Thymus (tissue), 14 donors: ENCODE measurements at places on chromosomes 5 and 9. TPM values are rescaled to one million over a fixed set of nuclear protein-coding genes. Genes with fewer than 3 reads are reported as not detected.

DNAH5 gene
- polyA plus RNA-seq, result 0.25 TPM

QRFP gene
- polyA plus RNA-seq, result 0.21 TPM

DNA sequence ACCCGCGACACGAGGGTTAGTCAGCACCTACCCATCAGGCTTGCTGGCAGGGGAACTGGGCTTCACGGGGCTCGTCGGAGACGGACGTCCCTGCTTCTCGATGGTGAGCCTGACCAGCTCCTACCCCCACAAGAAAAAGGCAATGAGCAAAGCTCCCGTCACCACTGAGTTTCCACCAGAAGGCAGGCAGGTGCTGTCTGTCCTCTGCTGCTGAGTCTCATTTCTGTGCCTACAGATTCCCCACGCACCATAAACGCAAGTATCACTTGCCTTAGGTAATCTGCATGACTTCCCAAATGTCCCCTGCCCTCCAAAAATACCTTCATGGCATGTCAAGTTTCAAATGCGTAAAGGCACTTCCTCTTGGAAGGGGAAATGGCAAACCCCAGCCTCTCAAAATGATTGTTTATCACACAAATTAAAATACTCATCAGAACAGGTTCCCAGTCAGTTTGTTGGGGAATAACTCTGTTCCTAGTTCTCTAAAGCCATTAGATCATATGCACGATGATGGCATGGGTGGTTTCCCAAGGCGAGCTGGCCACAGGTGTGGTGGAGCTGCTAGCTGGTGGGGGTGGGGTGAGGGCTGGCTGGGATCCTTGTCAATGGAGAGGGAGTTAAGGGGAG lies 85.0 kb downstream of the PRRT1B start:
- DNase-seq, result no peak

DNA sequence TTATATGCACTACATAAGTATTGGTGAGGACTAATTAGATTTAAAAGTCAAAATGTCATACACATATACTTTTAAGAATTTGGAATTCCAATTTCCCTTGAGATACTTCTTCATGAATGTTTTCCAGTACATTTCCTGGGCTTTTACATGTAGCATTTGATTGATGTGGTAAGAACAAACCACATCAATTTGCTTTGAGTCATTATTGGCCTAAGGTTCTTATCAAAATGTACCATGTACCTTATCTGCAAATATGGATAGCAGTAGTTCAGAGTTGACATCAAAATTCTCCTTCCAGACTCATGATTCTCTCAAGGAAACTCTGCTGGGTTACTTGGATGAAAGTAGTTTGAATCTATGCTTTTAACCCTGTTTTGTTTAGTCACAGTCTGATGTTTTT lies 2.5 kb downstream of the CAST start:
- DNase-seq, result no peak

DNA sequence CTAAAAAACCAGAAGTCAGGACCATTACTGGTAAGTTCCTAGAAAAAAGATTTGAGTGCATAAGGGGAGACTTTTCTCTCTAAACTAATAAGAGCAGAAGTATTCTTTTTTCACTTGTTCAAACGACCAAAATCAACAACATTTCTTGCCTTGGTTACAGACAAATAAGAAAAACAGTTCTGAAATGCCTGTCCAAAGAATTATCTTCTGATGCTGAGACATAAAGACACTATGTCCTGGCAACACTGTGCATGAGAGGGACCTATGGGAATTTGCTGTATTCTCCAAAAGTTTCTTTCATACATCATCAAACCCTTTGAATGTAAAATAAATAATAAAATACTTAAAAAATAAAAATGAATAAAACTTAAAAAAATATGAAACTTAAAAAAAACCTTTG lies 50.4 kb downstream of the ZNF474 start:
- DNase-seq, result no peak

GRCh38 chr9:78756813-78757510 lies 460.0 kb downstream of the PSAT1 start:
- DNase-seq, result no peak
